WTC11 (cell line): ENCODE measurements at places on chromosomes 6 and 20. TPM values are rescaled to one million over a fixed set of nuclear protein-coding genes. Genes with fewer than 3 reads are reported as not detected.

GRCh38 chr6:7798751-7799150 lies 72.9 kb downstream of the BMP6 start:
- DNase-seq: no peak

GRCh38 chr6:13445005-13445743 lies 42.2 kb downstream of the GFOD1 start:
- peak; percentile 34 for DNase-seq

DNA sequence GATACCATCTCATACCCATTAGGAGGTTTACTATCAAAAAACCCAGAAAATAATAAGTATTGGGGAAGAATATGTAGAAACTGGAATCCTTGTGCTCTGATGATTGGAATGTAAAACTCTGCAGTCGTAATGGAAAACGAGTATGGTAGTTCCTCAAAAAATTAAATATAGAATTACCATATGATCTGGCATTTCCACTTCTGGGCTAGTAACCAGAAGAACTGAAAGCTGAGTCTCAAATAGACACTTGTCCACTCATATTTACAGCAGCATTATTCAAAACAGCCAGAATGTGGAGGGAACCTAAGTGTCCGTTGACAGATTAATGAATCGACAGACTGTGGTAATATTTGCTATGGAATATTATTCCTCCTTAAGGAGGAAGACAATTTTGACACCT lies 44.3 kb downstream of the FOXC1 start:
- DNase-seq: no peak

- no peak for DNase-seq
Measured at GRCh38 chr6:30533460-30534294, 22.6 kb downstream of the GNL1 start.

GRCh38 chr20:18712131-18712530 lies 101.5 kb upstream of the SCP2D1 start:
- no peak for DNase-seq

DNA sequence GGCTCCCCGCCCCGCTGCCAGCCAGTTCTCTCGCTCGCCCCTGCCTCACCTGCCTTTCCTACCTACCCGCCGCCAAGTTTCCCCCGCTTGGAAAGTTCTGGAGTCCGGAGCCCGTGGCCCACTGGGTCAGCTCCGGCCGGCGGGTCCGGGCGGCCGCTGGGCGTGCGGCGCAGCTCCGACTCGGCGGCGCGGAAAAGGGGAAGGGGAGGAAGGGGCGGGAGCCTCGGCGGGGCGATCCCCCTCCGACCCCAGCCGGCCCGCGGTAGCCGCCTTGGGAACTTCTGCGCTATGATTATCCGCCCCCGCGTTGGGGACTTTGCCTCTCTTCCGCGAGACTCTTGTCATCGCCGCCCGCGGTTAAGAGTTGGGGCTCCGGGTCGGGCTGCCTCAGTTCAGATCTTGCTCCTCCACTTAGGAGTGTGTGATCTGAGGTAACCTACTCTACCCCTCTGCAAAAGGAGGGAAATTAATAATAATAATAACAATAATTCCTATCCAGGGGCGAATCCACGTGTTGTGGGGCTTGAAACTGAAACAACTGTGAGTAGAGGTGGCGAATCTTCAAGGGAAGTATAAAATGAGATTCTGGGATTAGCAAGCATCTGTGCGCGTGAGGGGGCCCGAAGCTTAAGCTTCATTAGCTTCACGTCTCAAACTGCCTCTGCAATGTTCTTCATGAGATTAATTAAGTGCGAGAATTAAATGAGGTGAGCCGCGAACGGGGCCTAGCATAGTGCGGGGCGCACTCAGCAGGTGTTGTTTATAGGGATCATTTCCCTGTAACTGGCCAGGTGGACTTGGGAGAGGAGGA lies 30.8 kb downstream of the SF3B5 start:
- DNase-seq: peak; percentile 49

DNA sequence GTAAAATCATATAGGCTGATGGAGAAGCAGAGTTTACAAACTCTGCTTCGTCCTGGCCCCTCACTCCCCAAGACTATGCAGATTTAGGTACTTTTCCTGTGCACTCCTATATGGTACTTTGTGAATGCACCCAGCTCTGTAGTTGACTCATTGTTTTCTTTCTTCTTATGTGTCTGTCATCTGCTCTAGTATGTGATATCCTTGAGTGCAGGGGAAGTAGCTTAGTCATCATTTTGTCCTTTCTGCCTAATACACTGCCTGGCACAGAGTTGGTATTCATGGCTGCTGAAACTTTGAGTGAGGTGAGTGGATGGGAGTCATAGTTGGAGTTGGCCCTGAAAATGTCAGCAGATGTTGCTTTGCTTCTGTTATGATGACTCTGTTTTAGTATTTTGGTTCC lies 222.6 kb downstream of the RNF144B start:
- no peak for DNase-seq

Gene KIF3B
- total RNA-seq: 18.2 to 21.5 TPM (median 18.4 TPM) in 3 replicates

- no peak for DNase-seq
Measured at GRCh38 chr20:48669946-48670605, 157.7 kb downstream of the PREX1 start.

GRCh38 chr6:149646599-149646998 lies 1.9 kb downstream of the KATNA1 start:
- no peak for DNase-seq
